ENCODE measurements at places on chromosomes 7 and 10.
A peak's percentile ranks its signal among the peaks of the same experiment; 100 is the strongest.

DNA sequence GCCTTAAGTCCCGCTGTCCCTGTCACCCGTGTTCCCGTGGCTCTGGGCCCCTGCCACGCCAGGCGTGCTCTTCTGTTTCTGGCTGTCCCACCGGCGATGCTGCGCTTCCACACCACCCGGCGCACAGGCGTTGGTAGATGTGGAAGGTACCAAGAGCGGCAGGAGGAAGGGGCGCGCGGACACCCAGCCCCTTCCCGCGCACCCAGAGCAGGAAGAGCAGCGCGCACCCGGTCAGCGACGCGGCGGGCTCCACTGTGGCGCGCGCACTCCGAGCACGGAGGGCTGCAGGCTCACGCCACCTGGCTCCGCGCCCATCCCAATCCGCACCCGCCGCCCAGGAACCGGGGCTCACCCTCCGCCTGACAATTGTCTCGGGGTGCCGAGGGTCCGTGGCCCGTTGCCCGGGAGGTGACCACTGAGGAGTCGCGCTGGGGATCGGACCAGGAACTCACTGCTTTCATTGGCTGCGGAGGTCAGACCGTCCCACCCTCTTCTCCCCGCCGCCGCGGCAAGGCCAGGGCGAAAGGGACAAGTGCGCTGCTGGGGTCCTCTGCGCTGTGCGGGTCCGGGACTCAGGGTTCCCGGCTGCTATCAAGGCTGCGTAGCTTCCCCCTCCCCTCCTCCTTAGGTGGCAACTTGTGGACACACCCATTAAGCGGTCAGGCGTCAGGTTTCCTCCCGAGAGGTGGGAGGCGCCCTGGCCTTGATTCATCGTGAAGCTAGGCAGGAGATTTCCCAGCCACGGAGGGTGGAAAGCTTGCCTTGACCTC, 121.6 kb upstream of the ZNF92 start:
- DNase-seq, result peak; percentile 36

- DNase-seq, result no peak
These were observed 25.9 kb upstream of the RBM20 start for GRCh38 chr10:110618230-110618610.

DNA sequence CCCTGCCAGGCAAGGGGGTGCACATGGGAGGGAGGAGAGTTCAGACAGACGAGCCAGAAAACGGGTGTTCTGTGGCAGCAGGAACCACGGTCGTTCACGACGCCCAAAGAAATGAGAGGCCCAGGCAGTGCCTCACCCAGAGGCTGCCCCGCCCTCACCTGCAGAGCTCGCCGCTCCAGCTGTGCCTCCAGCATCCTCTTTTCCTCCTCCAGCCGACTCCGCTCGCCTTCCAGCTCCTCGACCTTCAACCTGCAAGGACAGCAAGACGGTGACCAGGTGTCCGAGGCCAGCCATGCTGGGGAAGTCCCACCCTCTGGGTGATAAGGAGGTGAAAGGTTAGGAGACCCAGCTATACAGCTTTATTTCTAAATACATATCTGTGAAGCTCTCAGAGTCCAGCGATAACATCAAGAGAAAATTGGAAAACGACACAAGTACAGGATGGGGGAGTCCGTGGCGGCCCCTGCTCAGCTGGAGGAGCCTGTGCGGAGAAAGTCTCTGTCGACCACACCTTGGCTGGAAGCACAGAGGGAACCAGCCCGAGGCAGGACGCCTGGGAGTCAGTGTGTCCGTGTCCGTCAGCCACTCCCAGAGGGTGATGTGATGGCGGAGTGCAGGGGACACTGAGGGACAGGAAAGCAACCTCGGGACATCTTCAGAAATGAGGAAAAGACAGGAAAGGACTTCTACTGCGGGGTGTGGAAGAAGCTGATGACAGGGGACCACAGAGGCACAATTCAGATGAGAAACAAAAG, 275.1 kb downstream of the MAD1L1 start:
- DNase-seq, result no peak

DNA sequence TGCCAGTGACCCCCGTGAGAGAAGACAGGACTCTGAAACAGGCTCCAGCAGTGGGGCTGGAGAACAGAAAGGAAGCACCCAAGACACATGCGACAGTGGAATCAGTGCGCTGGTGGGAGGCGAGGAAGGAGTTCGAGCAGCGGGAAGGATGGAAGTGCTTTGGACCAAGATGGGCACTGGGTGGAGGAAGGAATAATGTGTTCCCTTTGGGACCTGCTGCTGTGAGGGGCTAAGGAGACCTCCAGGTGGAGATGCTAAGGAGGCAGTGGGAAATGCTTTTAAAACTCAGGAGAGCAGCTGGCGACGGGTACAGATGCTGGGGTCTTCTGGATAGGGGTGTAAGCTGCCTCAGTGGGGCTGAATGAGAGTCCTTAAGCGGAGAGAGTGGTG, 109.7 kb upstream of the ANLN start:
- no peak for DNase-seq

Data from midbrain (tissue), 1 donor.